ENCODE measurements at places on chromosomes 3 and 15.
A peak's percentile ranks its signal among the peaks of the same experiment; 100 is the strongest.

- no peak for DNase-seq
Measured at GRCh38 chr15:37046876-37047614, 53.3 kb downstream of the MEIS2 start.

DNA sequence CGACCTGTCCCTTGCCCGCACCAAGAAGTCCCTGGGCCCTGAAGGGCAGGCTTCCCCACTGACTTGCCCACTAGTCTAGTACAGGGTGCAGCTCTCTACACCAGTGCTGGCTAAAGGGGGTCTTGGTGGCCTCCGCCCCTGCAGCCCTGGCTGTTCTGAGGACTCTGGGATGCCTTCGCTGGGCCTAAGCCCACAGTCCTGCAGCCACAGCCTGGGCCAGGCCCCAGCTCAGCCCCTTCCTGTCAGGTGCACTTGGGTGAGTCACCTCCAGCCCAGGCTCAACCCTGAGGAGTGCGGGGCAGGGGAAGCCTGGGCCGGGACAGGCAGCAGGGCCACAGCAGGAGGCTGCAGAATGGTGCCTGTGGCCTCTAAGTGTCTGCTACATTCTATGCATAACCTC lies 971 bp downstream of the C3orf22 start:
- no peak for DNase-seq

- DNase-seq, result no peak
Measured at GRCh38 chr15:56913241-56913640, 5.2 kb upstream of the TCF12 start.

GRCh38 chr3:131033480-131034080 lies 6.9 kb downstream of the NEK11 start:
- no peak for DNase-seq

GRCh38 chr3:39150803-39151631 lies 2.4 kb downstream of the CSRNP1 start:
- DNase-seq, result peak; percentile 40

DNA sequence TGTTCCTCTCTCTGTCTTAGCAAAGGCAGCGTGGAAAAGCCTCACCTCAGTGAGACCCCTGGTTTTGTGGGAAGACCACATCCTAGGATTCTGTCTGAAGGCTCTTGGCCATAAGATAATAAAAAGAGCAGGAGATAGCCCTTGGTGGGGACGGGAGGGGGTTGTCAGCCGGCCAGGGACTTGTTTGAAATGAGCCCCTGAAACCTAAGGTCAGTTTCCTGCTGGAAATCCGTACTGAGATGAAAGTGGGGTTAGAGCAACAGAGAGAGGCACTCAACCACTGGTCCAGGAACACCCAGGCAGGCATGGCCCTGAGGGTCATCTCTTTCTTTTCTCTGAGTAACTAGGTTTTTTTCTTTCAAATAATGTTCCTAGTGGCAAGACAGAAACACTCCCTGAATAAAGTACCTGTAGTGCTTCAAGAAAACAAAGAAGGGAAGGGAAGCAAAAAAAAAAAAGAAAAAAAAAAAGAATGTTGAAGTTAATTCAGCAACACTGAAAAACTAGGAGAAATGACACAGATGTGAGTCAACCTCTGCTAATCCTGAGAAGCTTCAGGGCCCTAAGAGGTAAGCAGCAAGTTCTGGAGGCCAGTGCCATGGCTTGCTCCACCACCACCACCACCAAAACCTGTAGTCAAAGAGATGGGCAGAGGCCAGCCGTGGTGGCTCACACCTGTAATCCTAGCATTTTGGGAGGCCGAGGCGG lies 3.2 kb downstream of the ITGB5 start:
- no peak for DNase-seq

DNA sequence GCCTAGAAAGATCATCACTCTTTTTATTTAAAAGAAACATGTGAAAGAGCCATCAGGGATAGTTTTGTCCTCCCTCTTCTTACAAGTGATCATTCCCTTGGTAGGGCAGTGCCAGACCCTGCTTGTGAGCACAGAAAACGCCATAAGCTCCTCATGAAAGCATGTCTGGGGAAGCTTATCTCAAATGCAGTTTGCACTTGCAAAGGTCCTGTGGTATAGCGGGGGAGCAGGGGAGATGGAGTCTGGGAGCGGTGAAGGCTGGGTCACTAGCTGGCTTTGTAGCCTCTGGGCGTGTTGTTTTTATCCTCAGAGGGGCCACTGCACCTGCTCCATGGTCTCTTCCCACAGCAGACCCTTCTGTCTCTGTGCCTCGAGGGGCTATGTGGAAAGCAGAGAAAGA lies 141.9 kb downstream of the IGF1R start:
- no peak for DNase-seq

DNA sequence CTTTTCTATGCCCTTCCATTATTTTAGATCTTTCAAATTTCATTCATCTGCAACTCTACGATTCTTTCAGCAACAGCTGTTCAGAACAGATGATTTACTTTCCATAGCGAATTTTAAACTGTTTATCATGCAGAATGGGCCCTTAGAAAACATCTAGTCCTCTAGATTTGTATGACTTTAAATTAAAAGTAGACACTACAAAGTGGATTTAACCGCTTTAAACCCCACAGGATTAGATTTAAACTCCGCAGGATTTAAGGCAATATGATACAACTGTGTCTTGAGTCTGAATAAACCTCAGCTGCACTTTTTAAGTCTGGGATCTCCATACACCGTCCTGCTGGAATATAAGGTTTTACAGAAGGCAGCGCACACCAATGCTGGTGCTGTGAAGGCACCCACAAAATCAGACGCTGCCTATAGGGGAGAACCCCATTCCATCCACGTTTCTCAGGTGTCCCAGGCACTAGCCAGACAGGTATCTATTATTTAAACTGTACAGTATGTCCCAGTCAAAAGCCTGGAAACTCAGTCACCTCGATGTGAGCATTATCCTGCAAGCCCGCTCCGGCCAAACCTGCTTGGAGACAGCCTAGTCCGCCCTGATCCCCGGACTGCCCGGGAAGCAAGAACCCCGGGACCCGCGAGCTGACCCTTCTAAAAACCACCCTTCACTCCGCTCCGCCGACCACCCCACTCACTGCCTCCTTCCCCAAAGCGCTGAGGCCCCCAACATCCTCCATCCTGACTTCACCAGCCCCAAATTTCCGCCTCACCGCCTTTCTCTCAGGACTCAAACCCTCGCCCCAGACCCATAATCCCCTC lies 768 bp downstream of the ANO10 start:
- no peak for DNase-seq

GRCh38 chr3:10280177-10280529 lies 12.6 kb downstream of the GHRL start:
- no peak for DNase-seq

DNA sequence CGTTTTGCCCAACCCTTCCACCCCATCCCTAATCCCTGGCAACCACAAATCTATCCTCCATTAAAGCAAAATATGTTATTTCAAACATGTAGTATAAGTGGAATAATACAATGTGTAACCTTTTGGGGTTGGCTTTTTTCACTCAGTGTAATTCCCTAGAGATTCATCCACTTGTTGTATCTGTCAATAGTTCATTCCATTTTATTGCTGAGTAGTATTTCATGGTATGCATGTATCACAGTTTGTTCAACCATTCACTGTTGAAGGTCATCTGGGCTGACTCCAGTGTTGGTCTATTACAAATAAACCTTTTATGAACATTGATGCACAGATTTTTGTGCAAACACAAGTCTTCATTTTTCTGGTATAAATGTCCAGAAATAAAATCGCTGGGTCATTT lies 38.8 kb downstream of the BSN start:
- DNase-seq, result no peak

- no peak for DNase-seq
Measured at GRCh38 chr15:78372880-78373279, 32.7 kb downstream of the CRABP1 start.

GRCh38 chr15:74406992-74407705 lies 26.6 kb downstream of the SEMA7A start:
- no peak for DNase-seq

DNA sequence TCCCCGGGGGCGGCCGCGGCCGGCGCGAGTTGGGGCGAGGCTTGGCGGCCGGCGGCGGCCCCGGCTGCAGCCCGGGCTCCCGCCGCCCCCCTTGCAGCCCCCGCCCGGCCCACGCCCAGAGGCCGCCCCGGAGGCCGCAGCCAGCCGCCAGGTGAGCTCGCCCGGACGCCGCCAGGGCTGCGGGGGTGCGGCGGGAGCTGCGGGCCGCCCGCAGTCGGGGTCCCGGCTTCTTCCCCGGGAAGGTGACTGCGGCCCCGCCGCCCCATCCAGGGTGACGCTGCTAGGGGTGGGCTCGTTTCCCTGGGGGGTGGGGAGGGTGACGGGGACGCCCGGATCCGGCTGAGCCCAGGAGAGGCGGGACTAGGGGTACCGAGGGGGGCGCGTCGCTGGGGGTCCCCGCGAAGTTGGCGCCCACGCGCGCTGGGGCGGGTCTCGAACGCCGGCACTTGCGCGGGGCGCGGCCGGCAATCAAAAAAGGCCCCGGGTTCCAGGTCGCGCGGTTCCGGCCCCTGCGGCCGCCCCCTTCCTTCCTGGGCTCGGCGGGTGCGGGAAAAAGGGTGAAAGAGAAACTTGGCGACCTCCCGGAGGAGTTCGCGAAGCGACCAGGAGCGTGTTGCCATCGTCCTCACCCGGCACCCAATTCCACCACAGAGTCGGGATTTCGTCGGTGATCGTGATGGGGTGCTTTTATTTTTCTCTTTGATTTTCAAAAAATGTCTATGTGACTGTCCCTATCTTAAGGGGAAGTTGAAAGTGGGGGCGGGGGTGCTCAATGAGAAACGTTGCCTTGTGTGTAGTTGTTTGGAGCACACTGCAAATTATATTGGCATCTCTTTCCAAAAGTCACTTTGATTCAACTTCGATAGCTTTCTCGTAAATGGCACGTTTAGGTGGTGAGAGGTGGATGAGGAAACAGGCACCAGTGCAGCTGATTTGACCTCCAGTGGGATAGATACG lies 619 bp downstream of the ATXN7 start:
- DNase-seq, result peak; percentile 27

GRCh38 chr15:78407608-78408354 lies 30.2 kb upstream of the IREB2 start:
- DNase-seq, result no peak

DNA sequence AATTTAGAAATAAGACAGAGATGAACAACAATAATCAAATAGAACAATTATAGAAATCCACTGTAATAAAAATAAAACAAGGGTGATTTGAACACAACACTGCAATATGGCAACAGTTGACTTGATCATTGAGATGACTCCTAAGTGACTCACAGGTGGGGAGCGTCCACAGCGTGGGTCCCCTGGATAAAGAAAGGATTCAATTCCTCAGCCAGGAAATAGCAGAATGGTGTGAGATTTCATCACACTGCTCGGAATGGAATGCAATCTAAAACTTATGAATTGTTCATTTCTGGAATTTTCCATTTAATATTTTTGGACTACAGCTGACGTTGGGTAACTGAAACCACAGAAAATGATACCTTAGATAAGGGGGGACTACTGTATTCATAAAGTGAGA lies 82.0 kb downstream of the CNTN3 start:
- DNase-seq, result no peak

DNA sequence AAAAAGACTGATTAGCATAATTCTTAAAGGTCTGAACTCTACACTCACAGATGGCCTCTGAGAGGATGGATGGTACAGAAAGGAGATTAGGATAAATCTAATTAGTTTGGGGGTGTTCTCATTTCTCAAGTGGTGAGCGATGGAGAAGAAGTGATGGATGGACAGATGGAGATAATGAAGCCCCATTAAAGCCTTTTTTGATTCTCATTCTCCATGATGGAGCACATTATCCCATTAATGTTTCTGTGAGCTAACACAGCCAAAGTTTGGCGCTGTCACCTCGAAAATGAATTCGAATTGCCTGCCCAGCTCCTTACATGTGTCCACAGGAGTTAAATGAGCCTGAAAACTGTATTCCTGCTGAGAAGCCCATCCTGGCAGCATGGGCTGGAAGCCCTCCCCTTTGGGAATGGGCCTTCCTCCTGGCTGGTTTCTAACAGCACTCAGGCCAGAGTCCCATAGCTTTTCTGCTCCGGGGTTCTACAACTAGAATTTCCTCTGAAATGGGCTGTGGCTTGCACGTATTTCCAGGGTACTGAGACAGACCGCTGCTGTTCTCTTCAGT lies 726.0 kb upstream of the CFAP20DC start:
- DNase-seq, result no peak

DNA sequence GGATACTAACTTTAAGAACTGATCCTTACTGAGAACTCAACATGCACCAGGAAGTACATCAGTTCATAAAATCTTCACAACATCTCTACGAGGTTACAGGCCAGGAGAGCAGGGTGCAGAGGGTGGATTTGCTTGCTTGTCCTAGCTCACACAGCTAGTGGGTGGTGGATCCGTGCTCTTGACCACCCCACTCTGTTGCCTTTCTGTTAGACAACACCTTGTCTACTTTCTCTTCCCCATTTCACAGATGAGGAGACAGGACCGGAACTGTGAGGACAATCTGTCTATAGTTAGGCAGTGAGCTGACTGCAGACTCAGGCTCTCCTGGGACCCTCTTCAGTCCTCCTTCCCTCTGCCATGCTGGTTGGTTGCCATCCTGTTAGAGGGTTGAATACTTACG lies 221.7 kb upstream of the TLE3 start:
- no peak for DNase-seq

DNA sequence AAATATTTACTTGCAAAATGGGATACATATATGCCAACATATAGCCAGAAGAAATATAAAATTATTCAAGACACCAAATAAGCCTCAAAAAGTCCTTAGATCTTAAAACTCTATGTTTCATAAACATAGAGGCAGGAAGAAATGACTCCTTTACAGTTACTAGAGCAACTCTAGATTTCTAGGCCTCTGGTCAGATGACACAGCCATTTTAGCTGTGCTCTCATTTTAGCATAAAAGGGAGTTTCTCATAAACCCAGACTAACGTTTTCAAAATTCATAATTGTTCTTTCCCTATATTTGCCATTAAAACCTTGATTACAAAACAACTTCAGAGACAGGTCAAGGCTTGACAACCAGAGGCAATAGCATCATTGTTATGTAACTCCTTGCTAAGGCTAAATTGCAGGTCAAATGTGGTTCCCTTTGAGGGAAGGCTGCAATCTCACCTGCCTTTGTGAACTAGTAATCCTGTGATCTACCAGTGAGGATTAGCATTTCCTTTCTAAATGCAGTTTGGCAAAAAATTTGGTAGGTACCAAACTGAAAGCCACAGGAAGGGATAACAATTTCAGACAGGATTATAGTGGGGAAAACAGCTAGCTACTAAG lies 8.2 kb downstream of the THOC7 start:
- DNase-seq, result no peak

GRCh38 chr3:20852712-20853111 lies 666.7 kb upstream of the SGO1 start:
- no peak for DNase-seq
